ENCODE measurements at places on chromosomes 5 and 9. TPM values are rescaled to one million over a fixed set of nuclear protein-coding genes. Genes with fewer than 3 reads are reported as not detected.

- H3K27ac ChIP-seq = no peak overlapping the region
- no peaks in the 10 kb centered on the region for H3K36me3 ChIP-seq
- no peak overlapping the region for H3K4me3 ChIP-seq
- no peaks in the 10 kb centered on the region for H3K27me3 ChIP-seq
Observed at GRCh38 chr9:75188756-75189155, 100.4 kb downstream of the OSTF1 start.

- peak; percentile 28 for DNase-seq
- peaks cover 5% of the 10 kb centered on the region for H3K27me3 ChIP-seq
- peak overlapping the region; percentile 22 for H3K4me3 ChIP-seq
- H3K36me3 ChIP-seq = peaks cover 7% of the 10 kb centered on the region
Observed at GRCh38 chr9:37471942-37472684, 6.9 kb upstream of the ZBTB5 start.

GRCh38 chr5:10511741-10512640 lies 51.9 kb upstream of the ANKRD33B start:
- H3K27ac ChIP-seq = no peak overlapping the region
- peaks cover 3% of the 10 kb centered on the region for H3K36me3 ChIP-seq

Gene CCIN
- total RNA-seq = not detected

GRCh38 chr5:75045071-75045470 lies 7.3 kb downstream of the GCNT4 start:
- H3K4me1 ChIP-seq = no peaks in the 10 kb centered on the region
- no peak overlapping the region for H3K27ac ChIP-seq
- no peaks in the 10 kb centered on the region for H3K27me3 ChIP-seq
- H3K4me3 ChIP-seq = no peak overlapping the region
- no peak for DNase-seq
- no peaks in the 10 kb centered on the region for H3K36me3 ChIP-seq

Gene GAS1
- total RNA-seq = 11.2 TPM

Gene CLIC3
- total RNA-seq = not detected

Gene TLE4
- total RNA-seq = 88.4 TPM

DNA sequence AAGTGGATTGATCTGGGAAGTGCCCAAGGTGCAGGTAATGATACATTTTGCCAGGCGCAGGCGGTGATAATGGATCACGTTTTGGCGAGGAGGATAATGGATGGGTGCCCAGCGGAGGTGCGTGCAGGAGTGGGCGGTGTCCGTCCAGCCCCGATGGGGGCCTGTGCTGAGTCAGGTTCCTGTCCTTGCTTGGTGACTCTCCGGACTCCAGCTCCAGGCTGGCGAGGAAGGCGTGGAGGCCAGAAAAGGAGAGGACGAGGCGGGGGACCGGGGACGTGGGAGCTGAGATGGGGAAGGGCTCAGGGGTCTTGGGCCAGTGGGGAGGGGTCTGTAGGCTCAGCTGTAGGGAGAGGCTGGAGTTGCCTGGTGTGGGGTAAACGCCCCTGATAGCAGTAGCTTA lies 268.3 kb downstream of the PBX3 start:
- H3K27me3 ChIP-seq = no peaks in the 10 kb centered on the region
- no peaks in the 10 kb centered on the region for H3K36me3 ChIP-seq
- no peak for DNase-seq
- no peak overlapping the region for H3K27ac ChIP-seq

DNA sequence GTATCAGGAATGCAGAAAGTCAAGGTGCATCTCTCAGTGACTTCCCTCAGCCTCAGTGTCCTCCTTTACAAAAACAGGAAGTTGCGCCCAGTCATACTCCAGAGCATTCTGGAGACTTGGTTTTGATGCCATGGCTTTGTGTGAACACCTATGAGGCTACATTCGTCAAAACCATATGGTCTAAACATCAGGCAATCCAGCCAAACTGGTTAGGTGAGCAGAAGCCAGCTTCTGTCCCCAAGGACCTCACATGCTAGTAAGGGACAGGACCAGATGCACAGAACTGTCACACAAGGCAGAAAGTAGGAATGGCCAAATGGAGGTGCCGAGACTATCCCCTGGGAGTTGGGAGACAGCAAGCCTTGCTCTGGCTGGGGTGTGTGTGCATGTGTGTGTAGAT lies 217.2 kb downstream of the MELK start:
- no peak for DNase-seq
- H3K4me1 ChIP-seq = peaks cover 17% of the 10 kb centered on the region
- H3K36me3 ChIP-seq = peaks cover 4% of the 10 kb centered on the region
- H3K27me3 ChIP-seq = peaks cover 3% of the 10 kb centered on the region

- H3K36me3 ChIP-seq = no peaks in the 10 kb centered on the region
- H3K4me1 ChIP-seq = no peaks in the 10 kb centered on the region
- H3K27me3 ChIP-seq = no peaks in the 10 kb centered on the region
- no peak overlapping the region for H3K27ac ChIP-seq
Observed at GRCh38 chr9:80143899-80144298, 572.1 kb downstream of the TLE4 start.

Gene PCDHGB1
- total RNA-seq = 3.1 TPM

Gene DDX41
- total RNA-seq = 125 TPM

Measured in endothelial cell (in vitro differentiated cells).